ENCODE measurements at places on chromosomes 2 and 18.

DNA sequence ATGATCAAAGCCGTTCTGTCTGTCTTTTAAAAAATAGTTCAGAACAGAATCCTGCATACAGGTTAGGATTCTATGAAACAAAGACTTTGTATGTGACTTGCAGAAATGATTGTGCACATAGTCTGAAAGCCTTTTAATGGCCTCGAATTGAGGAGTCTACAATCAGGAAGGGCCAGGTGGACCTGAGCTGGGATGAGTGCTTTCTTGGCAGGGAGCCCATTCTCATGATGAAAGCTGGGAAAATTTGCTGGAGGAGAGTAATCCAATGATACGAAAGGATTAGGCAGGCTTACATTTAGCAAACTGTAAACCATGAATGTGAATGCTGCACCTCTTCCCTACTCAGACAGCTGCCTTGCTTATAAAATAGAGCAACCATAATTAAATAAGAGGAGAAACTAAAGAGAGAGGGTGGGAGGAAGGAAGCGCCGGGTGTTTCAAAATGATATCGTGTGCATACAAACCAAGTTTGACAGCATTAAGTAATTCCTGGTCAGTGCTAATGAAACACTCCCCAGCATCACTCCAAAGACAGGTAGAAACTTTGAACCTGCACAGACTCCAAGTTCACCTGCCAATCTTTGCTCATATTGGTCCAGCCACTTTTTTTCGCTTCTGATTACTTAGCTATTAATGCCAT, 23.7 kb upstream of the CXCR4 start:
- DNase-seq = no peak

DNA sequence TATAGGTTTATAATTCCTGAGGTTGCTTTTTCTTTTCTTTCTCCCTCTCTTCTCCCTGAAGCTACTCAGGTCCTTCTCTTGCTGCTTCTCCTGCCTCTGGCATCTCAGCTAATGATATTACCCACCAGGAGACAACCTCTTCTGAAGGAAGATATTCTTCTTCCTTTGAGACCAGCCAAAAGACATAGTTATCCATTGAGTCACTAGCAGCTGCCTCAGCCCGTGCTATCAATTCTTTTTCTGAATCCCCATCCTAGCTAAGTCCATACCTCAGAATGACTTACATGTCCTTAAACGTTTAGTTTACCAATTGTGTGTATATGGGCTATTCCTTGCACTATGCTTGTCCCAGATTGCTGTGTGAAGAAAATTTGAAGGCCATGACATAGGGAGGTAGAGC, 25.0 kb upstream of the RNF103 start:
- DNase-seq = no peak

- DNase-seq = no peak
Measured at GRCh38 chr2:55165626-55166025, 66.5 kb downstream of the CLHC1 start.

- no peak for DNase-seq
Measured at GRCh38 chr2:164039270-164039669, 303.5 kb upstream of the FIGN start.

DNA sequence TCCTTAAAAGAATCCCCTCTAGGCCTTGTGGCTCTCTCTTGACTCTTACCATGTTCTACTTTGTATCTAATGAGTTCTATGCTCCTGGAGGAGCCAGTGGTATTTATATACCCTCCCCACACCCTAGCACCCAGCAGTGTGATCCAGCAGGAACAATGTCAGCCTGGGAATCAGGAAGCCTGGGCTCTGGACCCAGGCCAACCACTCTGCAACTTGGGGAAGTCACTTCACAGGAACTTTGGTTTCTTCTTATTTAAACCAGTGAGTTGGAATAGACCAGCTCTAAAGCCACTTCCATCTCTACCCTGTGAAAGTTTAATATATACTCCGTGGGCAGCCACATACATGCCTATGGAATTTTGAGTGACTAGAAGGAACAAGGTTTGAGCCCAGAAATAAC, 11.6 kb upstream of the SPTBN1 start:
- DNase-seq = no peak

DNA sequence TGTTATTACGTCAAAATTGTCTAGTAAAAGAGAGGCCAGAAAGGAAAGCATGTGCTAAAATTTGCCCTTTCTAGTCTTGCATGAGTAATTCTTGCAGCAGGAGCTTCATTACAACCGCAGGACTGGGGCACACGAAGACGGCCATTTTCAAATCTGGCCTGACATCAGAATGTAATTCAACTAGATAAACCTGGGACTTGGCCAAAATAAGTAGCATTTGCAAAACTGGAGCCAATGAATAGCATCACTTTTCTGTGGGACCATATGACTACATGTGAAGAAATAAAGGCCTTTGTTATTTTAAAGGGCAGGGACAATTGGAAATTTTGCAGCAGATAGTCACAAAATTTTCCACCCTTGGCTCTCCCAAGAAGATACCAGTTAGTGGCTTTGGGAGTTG, 3.0 kb upstream of the FZD7 start:
- no peak for DNase-seq

GRCh38 chr2:233082931-233083755, 23.0 kb downstream of the INPP5D start:
- DNase-seq = no peak

- no peak for DNase-seq
Measured at GRCh38 chr2:84723831-84724230, 157.1 kb downstream of the TRABD2A start.

GRCh38 chr2:75054296-75054695, 95.9 kb downstream of the POLE4 start:
- no peak for DNase-seq

DNA sequence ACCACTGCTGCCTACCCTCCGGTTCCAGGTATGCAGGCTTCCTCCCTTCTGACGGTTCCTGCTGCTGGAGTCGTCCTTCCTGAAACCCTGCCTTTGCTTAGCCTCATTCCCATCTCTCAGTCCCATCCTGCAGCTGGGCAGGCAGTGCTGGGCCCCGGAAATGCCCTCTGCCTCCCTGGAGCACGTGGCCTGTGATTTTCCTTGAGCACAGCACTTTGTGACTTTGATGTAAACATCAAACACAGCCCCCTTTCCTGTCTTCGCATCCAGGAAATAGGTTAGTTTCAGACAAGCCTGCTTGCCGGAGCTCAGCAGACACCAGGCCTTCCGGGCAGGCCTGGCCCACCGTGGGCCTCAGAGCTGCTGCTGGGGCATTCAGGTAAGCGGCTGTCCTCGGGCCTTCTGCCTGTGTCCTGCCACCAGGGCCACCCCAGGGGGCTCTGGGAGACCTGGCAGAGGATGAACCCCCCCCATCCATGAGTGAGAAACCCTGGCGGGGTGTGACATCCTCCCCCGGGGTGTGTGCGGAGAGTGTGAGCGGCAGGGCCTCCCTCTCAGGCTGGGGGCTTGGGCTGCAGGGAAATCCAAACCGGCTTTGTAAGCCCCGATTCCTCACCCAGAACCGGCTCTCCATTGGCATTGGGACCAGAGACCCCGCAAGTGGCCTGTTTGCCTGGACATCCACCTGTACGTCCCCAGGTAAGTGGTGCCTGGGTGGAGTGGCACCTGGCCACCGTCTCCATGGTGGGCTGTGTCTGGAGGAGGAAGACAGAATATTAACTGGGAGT, at the start of gene ZAP70:
Gene ZAP70 (plus strand): TSS at position 281 of the 788 bp plus-strand sequence. CDS start 10,461 bp downstream, outside the sequence.
- DNase-seq = no peak

GRCh38 chr2:74696829-74697228, 42.8 kb downstream of the SEMA4F start:
- DNase-seq = no peak

GRCh38 chr2:135874777-135875365, 1.4 kb downstream of the MCM6 start:
- no peak for DNase-seq

- DNase-seq = no peak
Measured at GRCh38 chr2:71256421-71256820, 29.5 kb upstream of the PAIP2B start.

DNA sequence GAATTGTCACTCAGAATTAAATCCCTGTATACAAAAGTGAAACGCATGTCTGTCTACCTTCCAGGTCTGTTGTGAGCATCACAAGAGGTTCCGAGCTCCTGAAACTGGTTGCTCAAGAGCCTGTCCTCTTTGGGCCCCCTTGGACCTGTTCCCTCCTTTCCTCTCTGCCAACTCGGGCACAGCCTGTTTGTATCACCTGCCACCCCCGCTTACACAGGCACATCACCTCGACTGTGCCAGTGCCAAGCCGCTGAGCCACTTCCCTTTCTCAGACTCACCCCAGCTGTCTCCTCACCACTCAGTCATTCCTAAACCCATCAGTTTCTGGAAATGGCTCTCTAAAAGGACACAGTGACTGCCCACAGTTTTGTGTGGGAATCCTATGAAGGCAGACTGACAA, 3.1 kb downstream of the EFR3B start:
- DNase-seq = peak; percentile 6

DNA sequence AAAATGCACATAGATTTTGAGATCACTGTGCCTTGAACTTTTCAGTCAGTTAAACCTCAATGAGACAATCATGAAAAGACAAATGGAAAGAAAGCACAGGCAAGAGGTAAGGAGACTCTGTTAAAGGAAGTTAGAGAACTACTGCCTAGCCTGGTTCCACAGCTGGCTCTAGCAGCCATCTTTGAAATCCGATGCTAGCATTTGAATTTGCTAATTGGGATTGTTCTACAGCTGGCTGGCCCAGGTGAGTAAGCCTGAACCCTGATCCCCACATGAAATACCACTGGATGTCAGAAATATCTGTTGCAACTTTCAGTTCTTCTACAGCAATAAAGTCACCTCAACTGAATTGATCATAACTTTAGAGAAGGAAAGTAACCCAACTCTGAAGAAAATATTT, 315.2 kb upstream of the CHAC2 start:
- DNase-seq = no peak

DNA sequence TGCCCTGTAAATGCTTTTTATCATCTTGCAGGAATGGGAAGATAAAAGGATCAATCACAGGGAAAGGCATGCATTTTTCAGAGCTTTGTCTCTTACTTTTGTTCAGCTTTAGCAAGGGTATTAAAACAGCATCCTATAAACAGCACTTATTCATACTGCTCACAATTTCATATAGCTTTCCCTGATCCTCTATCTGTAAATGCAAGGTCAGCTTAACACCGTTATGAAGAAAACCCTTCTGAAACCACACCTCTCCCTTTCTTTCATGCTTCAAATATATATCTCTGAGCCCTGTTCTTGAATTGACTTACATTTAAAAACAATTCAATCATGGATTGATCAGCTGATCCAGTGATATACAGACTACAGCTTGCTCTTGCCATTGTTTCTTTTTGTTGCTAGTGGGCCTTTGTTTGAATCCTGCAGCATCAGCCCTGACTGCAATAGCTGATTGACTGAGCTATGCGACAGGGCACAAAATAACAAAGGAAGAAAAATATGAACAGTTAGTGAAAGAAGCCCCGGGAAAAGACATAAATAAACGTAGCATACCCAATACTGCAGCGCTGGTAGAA, 795.5 kb upstream of the CDH2 start:
- DNase-seq = no peak

DNA sequence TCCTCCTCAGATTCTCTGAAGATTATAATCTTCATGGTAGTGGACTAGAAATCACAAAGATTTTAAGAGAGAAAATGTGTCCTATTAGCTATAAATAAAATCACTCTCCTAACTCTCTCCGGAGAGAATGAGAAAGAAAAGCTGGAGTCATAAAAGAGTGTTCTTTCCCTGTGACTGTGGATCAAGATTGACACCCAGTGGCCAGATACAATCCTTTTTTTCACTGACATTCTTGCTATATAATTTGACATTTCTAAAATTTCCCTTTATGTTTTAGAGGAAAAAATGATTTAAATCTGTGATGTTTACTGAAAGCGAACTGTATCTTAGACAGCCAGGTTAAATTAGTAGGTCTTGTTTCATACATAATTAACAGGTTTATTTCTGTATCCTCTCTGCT, 35.4 kb upstream of the LRP2 start:
- no peak for DNase-seq

- no peak for DNase-seq
Measured at GRCh38 chr2:46392561-46393346, 86.6 kb upstream of the TMEM247 start.

GRCh38 chr2:170812710-170813600, 3.7 kb upstream of the GAD1 start:
- DNase-seq = no peak

DNA sequence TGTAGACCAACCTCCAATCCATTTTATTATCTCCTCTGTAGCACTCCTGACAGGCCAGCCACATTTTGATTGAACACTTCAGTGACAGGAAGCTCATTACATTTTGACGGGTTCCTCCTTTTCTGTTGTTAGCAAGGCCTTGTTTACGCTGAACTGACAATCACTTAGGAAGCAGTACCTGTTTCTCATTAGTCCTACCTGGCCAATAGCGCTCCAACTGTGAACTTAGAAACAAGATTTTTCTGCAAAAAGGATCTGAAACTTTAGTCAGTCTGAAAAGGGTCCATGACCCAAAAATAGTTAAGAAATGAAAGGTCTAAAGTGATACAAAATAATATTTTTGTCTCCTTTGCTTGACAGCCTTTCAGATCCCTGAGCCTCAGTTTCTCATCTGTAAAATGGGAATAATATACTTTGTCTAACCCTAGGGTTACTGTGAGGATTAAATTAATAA, 119.6 kb upstream of the MSTN start:
- DNase-seq = no peak

DNA sequence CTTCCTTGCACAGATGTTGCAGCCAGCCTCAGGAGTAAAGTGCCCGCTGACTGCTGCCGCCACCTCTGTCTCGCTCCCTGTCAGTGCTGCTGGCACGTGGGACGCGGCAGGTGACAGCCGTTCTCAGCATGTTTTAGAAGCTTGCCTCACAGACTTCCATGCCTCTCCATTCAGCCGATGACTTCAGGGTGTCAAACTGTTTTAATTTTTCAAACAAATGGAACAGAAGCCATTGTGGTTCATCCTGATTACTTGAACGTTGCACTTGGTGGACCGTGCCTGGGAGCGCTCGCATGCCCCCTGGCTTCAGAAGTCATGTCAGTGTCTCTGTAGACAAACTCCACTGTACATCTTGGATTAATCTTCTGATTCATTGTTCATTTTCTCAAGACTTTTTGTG, 62.7 kb upstream of the EML6 start:
- DNase-seq = no peak

- no peak for DNase-seq
Measured at GRCh38 chr2:42935692-42936671, 143.6 kb upstream of the HAAO start.

- DNase-seq = no peak
Measured at GRCh38 chr2:236061497-236061896, 106.7 kb downstream of the GBX2 start.
